SK-N-SH treated with all-trans-retinoic acid at 6 μM for 48 hours (cell line): ENCODE measurements at places on chromosomes 3 and 15.
A peak's percentile ranks its signal among the peaks of the same experiment; 100 is the strongest.

GRCh38 chr15:70447081-70447480 is 316.3 kb downstream of the UACA start:
- ATAC-seq, result no peak

GRCh38 chr15:66838671-66839239 is 136.7 kb downstream of the SMAD6 start:
- ATAC-seq, result peak; percentile 53

DNA sequence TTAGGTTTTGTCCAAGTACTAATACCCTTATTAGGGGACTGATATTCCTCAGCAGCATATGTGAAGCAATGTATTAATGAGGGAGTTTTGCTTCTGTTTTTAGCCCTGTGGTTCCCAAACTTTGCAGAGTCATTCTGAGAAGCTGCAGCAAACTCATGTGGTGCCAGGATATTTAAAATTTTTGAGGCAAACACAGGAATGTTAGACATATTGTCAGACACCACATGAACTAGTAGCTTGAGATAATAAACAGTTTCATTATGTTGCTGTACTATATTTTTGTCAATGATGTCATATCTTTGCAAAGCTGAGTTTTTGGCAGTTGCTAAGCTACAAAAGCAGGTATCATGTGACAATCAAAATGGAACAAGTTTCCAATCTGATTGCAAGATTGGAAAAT is 36.6 kb downstream of the ATP6V1A start:
- peak; percentile 99 for ATAC-seq

DNA sequence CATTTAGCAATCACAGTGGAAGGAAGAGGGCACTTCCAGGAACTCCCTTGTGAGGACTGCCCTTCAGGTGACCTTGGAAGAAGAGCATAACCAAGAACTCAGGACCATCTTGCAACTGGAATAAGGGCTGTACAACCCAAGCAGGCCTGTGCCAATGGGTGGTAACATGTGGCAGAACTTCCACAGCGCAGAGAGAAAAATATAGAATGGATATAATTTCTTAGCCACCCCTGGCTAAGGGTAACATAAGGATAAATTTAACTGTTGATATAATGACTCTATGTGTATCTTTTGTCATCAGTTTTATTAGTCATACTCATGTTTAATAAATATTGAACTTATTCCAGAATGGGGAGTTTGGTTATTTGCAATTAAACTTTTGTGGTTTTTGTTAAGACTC is 13.4 kb upstream of the MFSD1 start:
- ATAC-seq, result no peak

DNA sequence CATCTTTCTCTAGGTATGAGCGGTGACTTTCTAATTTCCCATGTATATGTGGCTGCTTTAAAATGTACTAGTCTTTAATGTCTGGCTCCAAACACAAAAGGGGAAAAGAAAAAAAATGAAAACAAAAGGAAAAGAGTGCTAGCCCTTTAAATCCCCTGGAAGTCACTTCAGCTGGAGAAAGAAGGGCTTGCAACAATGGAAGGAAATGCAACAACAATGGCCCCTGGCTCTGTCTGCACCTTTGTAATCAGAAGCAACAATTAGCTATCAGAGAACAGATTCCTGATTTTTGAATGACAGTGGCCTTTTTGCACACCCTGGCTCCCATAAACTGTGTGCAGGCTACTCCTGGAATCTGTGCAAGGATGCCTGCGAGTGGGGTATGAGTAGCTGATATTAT is 591.2 kb downstream of the FHIT start:
- no peak for ATAC-seq

- ATAC-seq, result no peak
Measured at GRCh38 chr3:119810018-119810435, 28.1 kb downstream of the NR1I2 start.

DNA sequence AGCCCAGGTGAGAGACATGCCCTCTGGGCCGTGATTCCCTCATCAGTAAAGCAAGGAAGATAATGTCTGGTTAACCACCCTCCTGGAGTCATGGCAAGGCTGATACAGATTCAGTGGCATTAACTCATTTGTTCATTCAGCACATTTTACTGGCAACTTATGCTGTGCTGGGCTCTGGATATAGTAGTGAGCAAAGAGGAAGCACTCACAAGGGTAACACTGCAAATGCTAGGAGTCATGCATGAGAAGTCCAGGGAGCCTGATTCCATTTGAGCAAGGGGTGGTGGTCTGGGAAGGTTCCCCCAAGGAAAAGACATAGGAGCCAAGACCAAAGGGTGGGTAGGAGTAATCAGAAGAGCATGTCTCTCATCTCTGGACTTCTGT is 50.2 kb downstream of the SMAD3 start:
- ATAC-seq, result no peak

DNA sequence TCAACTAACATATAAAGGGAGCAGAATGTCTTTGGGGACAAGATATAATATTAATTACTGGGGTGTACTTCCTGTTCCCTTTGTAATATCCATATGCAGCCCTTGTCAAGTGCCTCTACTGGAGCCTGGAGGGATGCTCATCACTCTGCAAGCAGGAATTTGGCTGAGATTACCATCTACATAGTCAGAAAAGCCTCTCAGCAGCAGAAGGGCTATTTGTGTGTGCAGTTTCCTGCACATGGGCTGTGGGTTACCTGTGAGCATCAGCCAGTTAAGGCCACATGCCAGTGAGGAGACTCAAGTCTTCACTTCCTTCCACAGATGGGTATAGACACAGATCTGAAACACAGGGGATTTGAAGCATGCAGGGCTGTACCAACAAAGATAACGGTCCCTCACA is 278.1 kb upstream of the PLSCR5 start:
- ATAC-seq, result peak; percentile 69

DNA sequence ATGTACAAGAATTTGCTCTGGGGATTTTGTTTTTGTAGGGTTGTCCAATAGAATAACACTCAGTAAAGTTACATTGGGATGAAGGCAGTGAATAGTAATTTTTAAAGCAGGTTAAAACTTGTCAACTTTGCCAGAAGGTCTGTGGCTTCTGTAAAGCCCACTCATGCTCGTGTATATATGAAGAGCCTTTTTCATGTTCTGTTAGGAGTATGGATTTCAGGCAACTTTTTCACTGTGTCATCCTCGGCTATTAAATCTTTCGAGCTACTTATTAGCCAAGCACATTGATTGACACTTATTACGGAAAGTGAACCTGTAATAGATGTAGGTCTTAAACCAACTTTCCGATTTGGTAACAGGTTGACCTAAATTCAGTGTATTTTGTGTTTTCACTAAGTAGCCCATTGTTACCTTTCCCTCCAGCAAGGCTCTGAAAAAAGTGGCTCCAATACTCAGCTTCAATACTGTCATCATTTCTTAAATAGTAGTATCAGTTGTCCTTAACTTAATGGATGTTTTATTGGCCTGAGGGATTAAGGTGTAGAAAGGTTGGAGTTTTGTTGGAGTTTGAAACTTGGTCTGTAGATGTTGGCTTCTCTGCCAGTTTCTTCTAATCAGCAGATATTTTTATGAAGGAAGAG is 1.7 kb downstream of the PAK2 start:
- no peak for ATAC-seq

DNA sequence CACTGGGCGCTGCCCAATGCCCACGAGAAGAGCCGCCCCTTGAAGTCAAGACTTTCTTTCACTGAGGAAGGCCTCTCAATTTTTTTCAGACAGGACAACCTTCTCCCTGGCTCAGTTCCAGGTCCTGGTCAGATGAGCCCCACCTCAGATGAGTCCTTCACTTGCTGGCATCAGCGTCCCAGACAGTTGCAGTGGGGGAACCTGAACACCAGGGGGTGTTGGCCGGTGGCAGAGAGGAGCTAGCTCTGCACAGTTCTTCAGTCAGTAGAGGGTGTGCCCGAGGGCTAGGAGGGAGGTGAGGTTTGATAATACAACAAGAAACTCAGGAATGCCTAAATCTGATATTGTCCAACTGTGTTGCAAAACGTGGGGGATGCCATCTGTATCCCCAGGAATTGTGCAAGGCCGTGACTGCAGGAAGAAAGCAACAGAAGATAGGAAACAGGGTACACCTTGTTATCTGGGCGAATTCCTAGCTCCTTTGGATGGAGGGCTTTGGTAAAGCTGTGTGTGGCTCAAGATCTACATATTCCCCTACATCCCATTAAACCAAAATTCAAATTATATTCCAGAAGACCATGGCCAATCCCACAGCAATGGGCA is 34.3 kb downstream of the CCR3 start:
- no peak for ATAC-seq

DNA sequence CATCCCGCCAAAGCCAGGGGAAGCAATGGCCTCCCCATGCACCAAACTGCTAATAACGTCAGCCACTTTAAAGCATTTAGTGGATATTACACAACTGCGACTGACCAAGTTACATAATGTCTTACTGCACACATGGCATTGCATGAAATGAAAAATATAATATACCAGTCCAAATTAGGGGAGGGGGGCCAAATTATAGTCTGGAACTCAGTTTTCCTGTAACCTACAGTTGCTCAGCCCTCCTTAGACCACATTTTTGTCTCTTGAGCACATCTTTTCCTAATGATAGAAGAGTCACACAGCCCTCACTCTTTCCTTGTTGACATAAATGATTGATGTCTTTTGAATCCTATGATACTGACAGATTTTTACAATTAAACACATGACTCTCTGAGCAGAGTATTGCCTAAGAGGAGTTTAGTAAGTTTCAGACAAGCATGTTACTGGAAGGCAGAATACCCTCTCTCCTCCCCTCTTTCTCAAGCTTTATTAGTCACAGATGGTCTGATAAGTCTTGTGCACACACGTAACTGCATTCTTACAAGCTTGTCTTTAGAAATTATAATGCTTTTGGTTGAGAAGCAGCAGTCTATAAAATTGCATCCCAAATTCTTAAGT is 1.1 kb upstream of the PLD1 start:
- peak; percentile 70 for ATAC-seq

GRCh38 chr3:184405075-184406030 is 25.5 kb downstream of the CHRD start:
- ATAC-seq, result no peak

DNA sequence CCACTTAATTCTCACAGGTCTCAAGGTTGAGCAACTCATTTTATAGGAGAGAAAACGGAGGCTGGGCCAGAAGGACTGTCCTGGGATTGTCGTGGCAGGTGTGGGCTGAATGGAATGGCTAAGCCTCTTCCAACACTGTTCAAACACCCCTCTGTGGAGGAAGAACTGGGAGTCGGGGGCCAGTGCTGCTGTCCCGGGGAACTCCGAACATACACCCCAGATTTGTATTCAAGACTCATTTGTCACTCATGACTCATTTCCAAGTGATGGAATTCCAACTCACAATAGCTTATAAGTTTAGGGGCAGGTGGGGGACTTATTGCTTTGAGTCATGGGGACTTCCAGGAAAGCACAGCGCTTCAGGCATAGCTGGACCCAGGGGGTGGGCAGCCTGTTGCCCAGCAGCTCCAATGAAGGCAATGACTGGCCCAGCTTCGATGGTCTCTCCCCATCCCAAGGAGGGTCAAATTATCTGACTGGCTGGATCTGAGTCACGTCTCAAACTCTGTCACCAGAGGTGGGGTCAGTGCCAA is 72.5 kb downstream of the TM2D3 start:
- ATAC-seq, result no peak

DNA sequence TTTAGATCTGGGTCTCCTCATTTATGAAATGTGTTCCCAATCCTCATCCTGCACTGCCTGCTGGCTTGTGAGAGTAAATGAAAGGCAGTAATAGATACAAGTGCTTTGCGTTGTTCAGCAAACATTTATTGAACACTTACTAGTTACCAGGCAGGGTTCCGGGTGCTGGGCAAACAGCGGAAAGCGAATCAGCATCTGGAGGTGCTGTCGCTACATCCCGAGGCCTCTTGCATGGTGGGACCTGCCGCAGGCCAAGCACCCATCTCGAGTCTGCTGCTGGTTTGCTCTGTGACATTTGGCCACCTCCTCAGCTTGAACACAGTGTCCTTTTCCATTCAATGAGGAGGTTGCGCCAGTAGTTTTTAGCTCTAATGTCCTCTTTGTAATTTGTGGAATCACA is 24.8 kb downstream of the TRAK1 start:
- ATAC-seq, result no peak

DNA sequence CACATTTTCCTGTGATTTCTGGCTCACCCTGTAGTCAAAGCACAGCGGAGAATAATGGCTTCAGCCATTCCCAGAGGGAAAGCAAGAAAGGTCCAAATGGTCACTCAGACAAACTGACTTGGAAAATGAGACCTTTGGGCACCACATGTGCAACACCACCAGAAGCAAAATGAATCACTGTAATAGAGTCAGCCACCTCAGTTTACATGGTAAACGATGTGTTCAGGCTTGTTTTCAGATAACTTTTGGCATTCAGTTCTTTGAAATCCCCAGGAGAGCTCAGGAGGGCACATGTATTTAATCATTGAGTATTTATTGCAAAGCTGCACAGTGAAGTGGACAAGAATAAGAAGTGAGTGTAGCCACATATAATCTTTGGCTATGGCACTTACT is 38.4 kb upstream of the ALCAM start:
- ATAC-seq, result no peak

- ATAC-seq, result no peak
Measured at GRCh38 chr15:79950247-79950646, 20.7 kb downstream of the BCL2A1 start.

- ATAC-seq, result no peak
Measured at GRCh38 chr3:28151207-28151550, 90.2 kb upstream of the CMC1 start.

DNA sequence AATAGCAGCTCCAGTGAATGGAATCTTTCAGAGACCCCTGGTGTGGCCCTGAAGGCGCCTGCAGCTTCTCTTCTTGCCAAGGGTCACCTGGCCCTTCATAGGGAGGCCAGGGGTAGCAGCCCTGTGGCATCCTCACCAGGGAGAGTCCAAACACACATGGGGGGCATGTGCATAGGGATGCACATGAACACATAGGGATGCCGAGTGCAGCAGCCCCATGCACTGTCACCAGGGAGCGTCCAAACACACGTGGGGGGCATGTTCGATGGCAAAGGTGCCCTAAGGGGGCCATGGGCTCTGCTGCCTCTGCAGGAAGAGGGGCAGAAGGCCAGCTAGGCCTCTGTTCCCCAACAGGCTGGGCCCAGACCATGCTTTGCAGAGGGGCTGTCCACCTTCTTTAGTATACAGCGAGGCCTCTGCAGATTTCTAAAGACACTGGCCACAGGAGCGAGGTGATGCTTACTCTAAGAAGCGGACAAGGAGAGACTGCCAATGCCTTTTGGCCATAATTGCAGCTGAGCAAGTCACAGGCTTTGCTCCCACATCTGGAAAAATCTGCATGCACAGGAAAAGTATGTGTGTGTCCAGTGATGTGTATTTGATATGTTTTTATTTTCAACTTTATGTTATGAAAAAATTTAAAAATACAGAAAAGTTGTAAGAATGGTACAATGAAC is 21.0 kb downstream of the ANAPC13 start:
- peak; percentile 38 for ATAC-seq

DNA sequence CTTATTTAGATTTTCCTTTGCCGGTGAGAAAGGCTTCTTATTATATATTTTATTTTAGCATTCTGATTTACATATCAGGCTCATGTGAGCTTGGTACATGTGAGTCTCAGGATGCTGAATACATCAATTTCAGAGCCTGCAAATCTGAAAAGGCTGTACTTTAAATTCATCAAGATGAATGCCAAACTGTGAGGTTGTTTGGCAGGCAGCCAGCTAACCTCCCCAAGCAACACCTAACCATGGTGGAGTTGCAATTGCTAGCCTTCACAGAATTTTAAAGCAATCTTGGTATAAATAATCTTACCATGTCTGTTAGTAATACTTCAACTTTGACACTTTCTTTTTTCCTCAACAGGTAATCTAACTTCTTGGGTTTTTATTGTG is 252.5 kb downstream of the CDIN1 start:
- peak; percentile 34; the same call in 1 of the 3 replicates for ATAC-seq

- no peak for ATAC-seq
Measured at GRCh38 chr3:133487204-133487603, 86.3 kb upstream of the CDV3 start.
